ENCODE measurements at places on chromosomes 16 and 17.

GRCh38 chr17:76461765-76462555 lies 5.4 kb upstream of the AANAT start:
- no peak for DNase-seq

DNA sequence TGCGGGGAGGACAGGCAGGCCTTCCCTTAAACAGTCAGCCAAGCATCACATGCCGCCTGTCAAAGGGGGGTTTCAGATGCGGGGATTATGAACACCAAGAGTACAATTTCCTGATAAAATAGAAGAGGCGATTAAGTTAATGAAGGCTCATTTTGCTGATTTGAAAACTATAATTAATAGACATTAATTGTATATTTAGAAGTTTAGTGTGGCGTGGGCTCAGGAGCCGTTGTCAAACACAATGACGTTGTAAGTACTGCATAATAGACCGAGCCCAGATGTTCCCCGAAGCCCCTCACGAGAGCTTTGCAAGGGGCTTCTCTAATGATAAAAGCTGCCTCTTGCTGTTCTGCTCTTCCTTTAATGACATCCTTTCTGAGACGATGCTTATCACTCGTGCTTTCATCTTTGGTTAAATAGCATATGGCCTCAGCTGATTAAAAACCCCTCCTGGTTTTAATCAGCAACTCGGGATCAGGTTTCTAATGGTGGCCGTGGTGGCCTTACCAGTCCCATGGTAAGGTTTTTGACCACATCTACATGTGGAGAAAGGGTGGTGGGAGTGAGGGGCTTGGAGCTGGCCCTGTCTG lies 28.2 kb downstream of the SNX20 start:
- DNase-seq: no peak

- no peak for DNase-seq
These were observed 34.0 kb downstream of the OR1D5 start for GRCh38 chr17:3029213-3029913.

- no peak for DNase-seq
These were observed 73.7 kb upstream of the MED9 start for GRCh38 chr17:17403065-17403464.

DNA sequence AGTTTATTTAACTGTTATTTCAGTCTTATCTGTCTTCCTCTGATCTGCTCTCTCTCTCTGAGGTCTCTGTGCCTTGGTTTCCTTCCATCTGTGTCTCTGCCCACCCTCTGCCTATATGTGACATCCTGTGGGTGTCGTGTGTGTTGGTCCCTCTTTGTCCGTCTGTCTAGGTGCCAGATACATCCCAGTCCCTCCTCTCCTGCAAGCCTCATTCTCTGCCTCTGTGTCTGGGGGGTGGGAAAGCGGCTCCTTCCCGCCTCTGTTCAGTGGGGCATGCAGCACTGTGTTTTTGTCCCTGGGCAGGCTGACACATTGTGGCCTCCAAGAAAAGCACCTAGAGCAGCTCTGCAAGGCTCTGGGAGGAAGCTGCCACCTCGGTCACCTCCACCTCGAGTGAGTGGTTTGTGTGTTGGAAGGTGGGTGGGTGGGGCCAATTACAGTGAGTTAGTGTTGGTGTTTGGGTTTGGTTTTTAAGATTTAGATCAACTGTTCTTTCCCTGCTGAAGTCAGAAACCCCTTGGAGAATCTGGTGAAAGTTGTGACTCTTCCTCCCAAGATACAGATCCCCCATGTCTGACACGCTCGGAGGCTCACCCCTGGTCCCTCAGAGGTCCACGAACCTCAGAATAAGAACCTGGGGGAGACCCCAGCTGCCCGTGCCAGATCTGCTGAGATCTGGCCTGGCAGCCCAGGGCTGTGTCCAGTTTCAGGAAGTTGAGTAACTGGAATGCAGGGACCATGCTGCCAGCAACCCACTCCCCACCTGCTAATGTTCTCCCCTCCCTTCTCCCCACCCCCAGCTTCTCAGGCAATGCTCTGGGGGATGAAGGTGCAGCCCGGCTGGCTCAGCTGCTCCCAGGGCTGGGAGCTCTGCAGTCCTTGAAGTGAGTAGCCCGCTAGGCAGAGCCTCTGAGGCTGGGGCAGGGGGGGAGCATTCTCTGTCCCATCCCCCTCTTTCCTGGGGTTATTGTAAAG lies 50.9 kb upstream of the CPNE2 start:
- DNase-seq: peak; percentile 78

GRCh38 chr17:37662353-37662752 lies 19.1 kb upstream of the DDX52 start:
- no peak for DNase-seq

GRCh38 chr17:38444151-38444550 lies 15.9 kb downstream of the ARHGAP23 start:
- DNase-seq: peak; percentile 33

DNA sequence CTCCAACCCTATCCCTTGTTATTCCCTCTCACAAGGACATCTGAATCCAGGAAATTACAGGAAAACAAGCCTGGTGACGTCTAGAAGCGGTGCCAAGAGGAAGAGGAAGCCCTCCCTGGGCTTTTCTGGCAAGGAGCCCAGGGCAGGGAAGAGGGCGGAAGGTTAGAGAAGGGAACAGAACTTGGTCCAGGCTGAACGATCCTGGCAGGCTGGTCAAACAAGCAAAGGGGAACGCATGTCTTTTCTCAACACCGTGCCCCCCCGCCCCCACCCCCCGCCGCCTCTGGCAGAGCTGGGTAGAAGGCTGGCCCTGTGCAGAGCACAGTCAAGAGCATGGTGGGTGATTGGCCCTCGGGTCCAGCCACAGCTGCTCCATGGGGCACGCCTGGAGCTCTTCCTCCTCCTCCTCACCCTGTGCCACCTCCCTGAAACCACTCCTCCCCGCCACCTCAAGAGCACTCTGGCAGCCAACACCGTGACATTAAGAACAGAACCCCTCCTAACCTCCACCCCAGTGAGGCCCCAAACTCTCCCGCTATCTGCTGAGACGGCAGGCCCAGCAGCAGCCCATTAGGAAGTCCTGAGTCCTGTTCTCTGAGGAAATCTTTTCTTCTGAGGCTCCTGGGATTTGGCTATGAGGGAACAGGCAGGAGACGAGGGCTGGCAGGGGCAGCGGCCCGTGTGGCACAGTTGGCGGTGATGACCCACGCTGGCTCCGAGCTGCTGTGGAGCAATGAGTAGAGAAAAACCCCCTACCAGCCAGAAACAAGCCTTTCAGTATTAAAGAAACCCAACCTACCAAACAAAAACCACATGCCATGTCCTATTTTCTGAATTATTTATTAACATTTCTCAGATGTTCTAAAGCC lies 7.3 kb downstream of the C16orf86 start:
- no peak for DNase-seq

DNA sequence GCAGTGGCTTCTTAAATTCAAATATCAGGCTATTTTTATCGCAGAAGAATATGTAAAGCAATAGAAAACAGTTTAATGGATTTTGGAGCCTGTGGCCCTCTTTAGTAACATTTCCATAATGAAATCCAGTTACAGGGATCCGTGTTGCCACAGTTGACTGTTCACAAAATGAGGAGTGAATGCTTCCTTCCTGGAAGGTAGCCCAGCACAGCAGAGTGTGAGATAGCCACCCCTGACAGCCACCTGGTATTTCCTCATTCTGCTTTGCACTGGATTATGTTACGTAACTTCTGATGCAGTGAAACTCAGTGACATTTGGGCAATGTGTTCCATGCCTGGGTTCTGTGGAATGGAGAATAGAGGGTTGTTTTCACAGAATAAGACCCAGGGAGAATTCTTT lies 517.2 kb downstream of the RBFOX1 start:
- no peak for DNase-seq

DNA sequence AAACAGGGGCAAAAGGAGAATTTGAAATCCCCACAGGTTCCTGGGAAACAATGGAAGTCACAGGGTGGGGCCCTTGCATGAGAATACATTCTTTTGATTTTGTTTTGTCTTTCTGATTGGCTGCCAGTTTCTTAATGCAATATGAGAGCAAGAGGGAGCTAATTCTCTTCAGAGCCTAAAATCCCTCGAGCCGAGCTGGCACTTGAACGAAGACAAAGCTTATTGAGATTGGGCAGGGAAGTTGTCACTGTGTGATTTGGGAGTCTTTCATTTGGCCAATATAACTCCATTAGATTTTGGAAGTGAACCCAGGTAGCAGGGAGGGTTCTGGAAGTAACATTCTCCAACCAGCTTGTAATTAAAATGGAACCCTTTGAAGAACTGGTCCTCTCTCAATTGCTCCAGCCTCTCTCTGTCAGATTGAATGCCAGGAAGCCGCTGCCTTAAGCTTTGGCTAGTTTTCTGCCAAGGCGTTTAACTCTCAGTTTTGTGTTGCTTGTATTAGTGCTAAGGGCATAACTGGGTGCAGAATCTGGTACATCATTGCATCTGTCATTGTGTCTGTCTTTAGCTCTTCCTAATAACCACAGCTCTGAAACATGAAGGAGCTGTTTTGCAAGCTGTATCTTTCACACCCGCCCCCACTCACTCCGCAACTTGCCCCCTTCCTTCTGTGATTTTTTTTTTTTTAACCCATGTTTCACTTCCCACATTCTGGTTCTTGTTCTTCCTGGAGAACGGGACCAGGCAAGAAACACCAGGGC lies 272.0 kb downstream of the MAF start:
- DNase-seq: no peak

- DNase-seq: no peak
These were observed 67.9 kb downstream of the RAI1 start for GRCh38 chr17:17749025-17749772.

GRCh38 chr17:29524692-29525091 lies 42.1 kb downstream of the ABHD15 start:
- no peak for DNase-seq

GRCh38 chr17:67569873-67570272 lies 147.9 kb upstream of the NOL11 start:
- no peak for DNase-seq

GRCh38 chr16:46972429-46973206 lies 856 bp downstream of the DNAJA2 start:
- peak; percentile 24 for DNase-seq

GRCh38 chr17:75987041-75987440 lies 8.0 kb downstream of the TEN1 start:
- no peak for DNase-seq

GRCh38 chr16:5863071-5863606 lies 765.5 kb upstream of the EEF2KMT start:
- DNase-seq: no peak

DNA sequence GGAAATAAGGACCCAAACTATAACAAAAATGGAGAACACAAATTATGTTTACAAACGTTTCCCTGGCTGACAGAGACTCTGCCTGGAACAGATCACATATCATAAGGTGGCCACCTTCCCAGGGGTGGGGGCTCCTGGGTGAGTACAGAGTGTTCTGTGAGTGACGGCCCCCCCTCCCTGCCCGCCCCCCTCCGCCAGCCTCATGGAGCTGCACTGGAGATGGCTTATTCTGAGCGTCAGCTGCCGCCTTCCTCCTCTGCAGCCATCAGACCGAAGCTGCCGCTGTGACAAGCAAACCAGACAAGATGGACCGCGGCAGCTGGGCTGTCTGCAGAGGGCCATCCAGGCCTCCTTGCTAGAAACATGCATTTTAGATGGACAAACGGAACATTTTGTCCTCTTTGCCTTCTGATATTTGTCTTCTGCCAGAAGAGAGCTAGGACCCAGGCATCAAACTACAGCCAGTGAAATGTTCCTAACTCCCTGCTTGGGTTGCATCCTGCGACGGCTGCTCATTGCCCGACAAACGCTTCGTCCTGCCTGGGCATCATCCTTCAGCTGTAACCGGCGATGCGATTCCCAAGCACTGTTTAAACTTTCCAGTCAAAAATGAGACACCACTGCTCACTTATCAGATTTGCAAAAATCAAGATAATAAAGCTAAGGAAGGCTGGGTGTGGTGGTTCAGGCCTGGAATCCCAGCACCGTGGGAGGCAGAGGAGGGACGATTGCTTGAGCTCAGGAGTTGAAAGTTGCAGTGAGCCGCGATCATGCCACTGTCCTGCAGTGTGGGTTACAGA lies 15.3 kb upstream of the RPTOR start:
- no peak for DNase-seq
